Foreskin keratinocyte (primary cell): ENCODE measurements at places on chromosomes 4 and X. TPM values are rescaled to one million over a fixed set of nuclear protein-coding genes. Genes with fewer than 3 reads are reported as not detected.

Gene PRSS12
- 19.4 and 22.8 TPM in 2 replicates for total RNA-seq

Gene CISD2
- 41.9 and 44.2 TPM in 2 replicates for total RNA-seq

Gene CMC4
- 9.4 and 11.9 TPM in 2 replicates for total RNA-seq

Gene MAGEA12
- total RNA-seq, result not detected in 2 replicates

Gene UGT2B17
- not detected in 2 replicates for total RNA-seq

Gene CHST7
- total RNA-seq, result 1.6 and 1.8 TPM in 2 replicates

Gene CDX4
- not detected in 2 replicates for total RNA-seq

Gene GAGE1
- total RNA-seq, result not detected in 2 replicates

Gene OTC
- total RNA-seq, result not detected in 2 replicates

Gene COL4A6
- total RNA-seq, result 24.9 and 25.2 TPM in 2 replicates

Gene FANCB
- 7.1 and 9.3 TPM in 2 replicates for total RNA-seq

Gene GPR34
- total RNA-seq, result not detected in 2 replicates

Gene ADRA2C
- total RNA-seq, result 0.04 and 0.10 TPM in 2 replicates

Gene DAPP1
- 54.2 and 60.6 TPM in 2 replicates for total RNA-seq

Gene PHEX
- 0.41 and 0.60 TPM in 2 replicates for total RNA-seq

Gene CNGA1
- total RNA-seq, result 0.31 and 0.53 TPM in 2 replicates

Gene PNPLA4
- 16.2 and 18.2 TPM in 2 replicates for total RNA-seq

Gene SLC25A5
- total RNA-seq, result 351 and 441 TPM in 2 replicates

Gene TACR3
- total RNA-seq, result not detected in 2 replicates

Gene NDNF
- total RNA-seq, result not detected in 2 replicates

Gene SLC6A8
- 40.0 and 43.4 TPM in 2 replicates for total RNA-seq

Gene SOX3
- not detected in 2 replicates for total RNA-seq

Gene MAGEA3
- not detected in 2 replicates for total RNA-seq

Gene MYOZ2
- not detected in 2 replicates for total RNA-seq

Gene TRMT10A
- total RNA-seq, result 5.7 and 6.1 TPM in 2 replicates

Gene OTUD6A
- not detected in 2 replicates for total RNA-seq

Gene PCDH10
- total RNA-seq, result not detected in 2 replicates

Gene GPR50
- not detected in 2 replicates for total RNA-seq

Gene LPAR4
- total RNA-seq, result not detected in 2 replicates

Gene IL15
- total RNA-seq, result 0.78 and 1.4 TPM in 2 replicates

Gene SUPT20HL1
- not detected in 2 replicates for total RNA-seq

Gene PDS5A
- total RNA-seq, result 75.5 and 77.2 TPM in 2 replicates

Gene SPON2
- total RNA-seq, result 0.32 and 0.65 TPM in 2 replicates

Gene ARHGAP36
- not detected in 2 replicates for total RNA-seq

Gene ZIC3
- not detected in 2 replicates for total RNA-seq

Gene IL13RA2
- total RNA-seq, result 0.32 and 0.85 TPM in 2 replicates

Gene TBC1D9
- total RNA-seq, result 13.9 and 16.4 TPM in 2 replicates

Gene GLRA3
- not detected in 2 replicates for total RNA-seq

Gene AFP
- 0.42 TPM in 1 of 2 replicates, not detected in the other for total RNA-seq

Gene ARSD
- total RNA-seq, result 4.5 and 7.0 TPM in 2 replicates

Gene AKAP4
- not detected in 2 replicates for total RNA-seq

Gene POU4F2
- total RNA-seq, result not detected in 2 replicates

Gene HS3ST1
- total RNA-seq, result 7.1 and 8.5 TPM in 2 replicates

Gene TREX2
- 0.74 and 0.85 TPM in 2 replicates for total RNA-seq

Gene RWDD4
- 23.7 and 25.5 TPM in 2 replicates for total RNA-seq

Gene MAGEB10
- not detected in 2 replicates for total RNA-seq

Gene LONRF3
- not detected in 2 replicates for total RNA-seq

Gene SPANXC
- total RNA-seq, result not detected in 2 replicates

Gene INTU
- 3.1 and 3.8 TPM in 2 replicates for total RNA-seq

Gene SPANXB1
- total RNA-seq, result not detected in 2 replicates

Gene SPANXA2
- not detected in 2 replicates for total RNA-seq
